ENCODE measurements at places on chromosomes 6 and 20. TPM values are rescaled to one million over a fixed set of nuclear protein-coding genes. Genes with fewer than 3 reads are reported as not detected.

Gene SLC32A1
- total RNA-seq = not detected

Gene BPIFB4
- not detected for total RNA-seq

Gene PSORS1C1
- 3.7 TPM for total RNA-seq

Gene HLA-DQB2
- total RNA-seq = not detected

Gene CYP21A2
- not detected for total RNA-seq

Gene TRIM10
- total RNA-seq = not detected

Gene HTR1B
- not detected for total RNA-seq

Gene KIAA1755
- total RNA-seq = 2.9 TPM

Gene MUC21
- total RNA-seq = not detected

Gene IPCEF1
- 2.0 TPM for total RNA-seq

Gene OR2B6
- total RNA-seq = not detected

GRCh38 chr6:102749210-102749971, 1355.9 kb downstream of the GRIK2 start:
- DNase-seq = no peak
- no peaks in the 10 kb centered on the region for H3K36me3 ChIP-seq
- H3K4me1 ChIP-seq = no peaks in the 10 kb centered on the region
- H3K27me3 ChIP-seq = no peaks in the 10 kb centered on the region
- no peak overlapping the region for H3K4me3 ChIP-seq
- no peak overlapping the region for H3K27ac ChIP-seq

DNA sequence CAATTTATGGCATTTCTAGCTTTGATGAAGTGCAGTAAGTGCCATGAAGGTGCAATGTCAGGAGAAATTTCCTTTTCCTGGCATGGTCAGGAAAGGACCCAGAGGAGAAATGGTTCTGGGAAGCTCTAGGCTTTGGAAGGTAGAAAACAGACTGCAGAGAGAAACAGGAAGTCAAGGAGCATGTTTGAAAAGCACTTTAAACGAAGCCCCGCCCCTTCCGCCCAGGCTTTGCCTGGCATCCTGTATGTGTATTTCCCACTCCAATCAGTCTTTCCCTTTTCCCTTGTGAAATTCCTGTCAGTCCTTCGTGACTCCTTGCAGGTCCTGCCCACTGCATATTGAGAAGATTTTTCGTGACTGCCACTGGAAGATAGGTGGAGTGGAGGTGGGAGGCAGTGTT, 320.9 kb upstream of the SASH1 start:
- no peak for DNase-seq
- H3K4me1 ChIP-seq = no peaks in the 10 kb centered on the region
- no peak overlapping the region for H3K4me3 ChIP-seq
- no peaks in the 10 kb centered on the region for H3K36me3 ChIP-seq
- no peak overlapping the region for H3K27ac ChIP-seq
- H3K27me3 ChIP-seq = no peaks in the 10 kb centered on the region

- DNase-seq = no peak
- H3K36me3 ChIP-seq = no peaks in the 10 kb centered on the region
- H3K27ac ChIP-seq = no peak overlapping the region
- H3K27me3 ChIP-seq = no peaks in the 10 kb centered on the region
- no peaks in the 10 kb centered on the region for H3K4me1 ChIP-seq
- no peak overlapping the region for H3K4me3 ChIP-seq
These were observed 941.3 kb downstream of the TBC1D32 start for GRCh38 chr6:120392941-120393340.

DNA sequence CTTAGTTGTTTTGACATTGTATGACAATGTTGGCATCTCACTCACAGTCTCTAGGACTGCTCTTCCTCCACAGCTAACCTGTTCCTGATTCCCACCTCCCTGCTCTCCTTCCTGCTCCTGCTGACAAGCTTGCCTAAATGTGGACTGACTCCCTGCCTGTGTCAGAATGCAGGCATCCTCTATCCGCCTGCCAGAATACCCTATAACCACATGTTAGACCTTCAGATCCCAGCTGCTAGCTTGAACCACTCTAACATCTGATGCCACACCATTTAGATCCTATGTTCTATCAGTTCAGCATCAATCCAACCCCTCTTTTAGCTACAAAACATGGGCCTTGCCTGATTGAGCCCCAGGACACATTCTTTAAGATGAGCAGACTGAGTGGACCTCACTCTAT, 12.2 kb downstream of the FILIP1 start:
- H3K27ac ChIP-seq = peak overlapping the region; percentile 53
- H3K4me1 ChIP-seq = peaks cover 63% of the 10 kb centered on the region
- no peak for DNase-seq
- H3K27me3 ChIP-seq = no peaks in the 10 kb centered on the region
- no peak overlapping the region for H3K4me3 ChIP-seq

- H3K4me1 ChIP-seq = peaks cover 9% of the 10 kb centered on the region
- H3K4me3 ChIP-seq = no peak overlapping the region
- no peak for DNase-seq
- no peak overlapping the region for H3K27ac ChIP-seq
- no peaks in the 10 kb centered on the region for H3K27me3 ChIP-seq
- H3K36me3 ChIP-seq = no peaks in the 10 kb centered on the region
These were observed 679.7 kb upstream of the ID4 start for GRCh38 chr6:19157486-19157885.

DNA sequence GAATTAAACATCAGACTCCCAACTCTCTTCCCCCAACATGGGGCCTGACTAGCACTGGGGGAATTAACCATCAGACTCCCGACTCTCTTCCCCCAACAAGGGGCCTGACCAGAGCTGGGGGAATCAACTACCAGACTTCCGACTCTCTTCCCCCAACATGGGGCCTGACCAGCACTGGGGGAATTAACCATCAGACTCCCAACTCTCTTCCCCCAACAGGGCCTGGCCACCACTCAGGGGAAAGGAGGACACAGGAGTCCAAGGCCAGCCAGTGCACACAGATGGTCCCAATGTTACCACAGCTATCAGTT, 13.1 kb downstream of the CST7 start:
- no peak overlapping the region for H3K27ac ChIP-seq
- H3K4me3 ChIP-seq = no peak overlapping the region
- H3K27me3 ChIP-seq = no peaks in the 10 kb centered on the region
- H3K4me1 ChIP-seq = no peaks in the 10 kb centered on the region

GRCh38 chr20:48008850-48009515, 223.7 kb upstream of the SULF2 start:
- no peaks in the 10 kb centered on the region for H3K27me3 ChIP-seq
- no peaks in the 10 kb centered on the region for H3K4me1 ChIP-seq
- no peak for DNase-seq

- no peak overlapping the region for H3K27ac ChIP-seq
- DNase-seq = no peak
- H3K27me3 ChIP-seq = no peaks in the 10 kb centered on the region
- no peaks in the 10 kb centered on the region for H3K4me1 ChIP-seq
These were observed 102.3 kb downstream of the TBC1D7 start for GRCh38 chr6:13226071-13226470.

DNA sequence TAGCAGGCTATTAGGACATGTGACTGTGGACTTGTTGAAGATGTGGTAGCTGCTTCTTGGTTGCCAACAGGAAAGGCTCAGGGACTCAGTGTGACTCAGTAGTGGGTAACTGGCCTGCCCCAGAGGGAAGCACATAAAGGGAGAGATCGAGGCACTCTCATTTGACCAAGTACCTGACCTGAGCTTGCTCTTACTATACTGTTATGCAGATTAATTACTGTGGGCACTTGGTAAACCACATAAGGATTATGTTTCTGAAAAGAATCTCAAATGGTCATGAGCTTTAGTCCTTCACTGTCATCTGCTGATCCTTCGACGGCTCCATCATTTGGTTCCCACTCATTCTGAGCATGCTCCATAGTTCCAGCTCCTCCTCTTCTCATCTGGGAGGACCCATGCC, 48.2 kb upstream of the RPL7L1 start:
- H3K27ac ChIP-seq = no peak overlapping the region
- DNase-seq = no peak
- H3K36me3 ChIP-seq = peaks cover 19% of the 10 kb centered on the region

DNA sequence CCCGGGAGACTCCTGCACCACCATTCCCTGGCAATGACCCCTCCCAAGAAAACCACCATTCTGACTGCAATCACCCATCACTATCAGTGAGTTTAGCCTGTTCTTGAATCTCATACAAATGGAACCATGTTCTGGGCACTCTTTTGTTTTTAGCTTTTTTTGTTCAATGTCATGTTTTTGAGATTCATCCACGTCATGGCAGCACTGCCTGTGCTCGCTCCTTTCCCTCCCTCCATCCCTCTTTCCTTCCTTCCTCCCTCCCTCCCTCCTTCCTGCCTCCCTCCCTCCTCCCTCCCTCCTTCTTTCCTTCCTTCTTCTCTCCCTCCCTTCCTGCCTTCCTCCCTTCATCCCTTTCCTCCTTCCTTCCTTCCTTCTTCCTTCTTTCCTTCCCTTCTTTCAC, 44.4 kb upstream of the PMEPA1 start:
- H3K27ac ChIP-seq = no peak overlapping the region
- no peaks in the 10 kb centered on the region for H3K36me3 ChIP-seq
- peaks cover 8% of the 10 kb centered on the region for H3K4me1 ChIP-seq
- no peaks in the 10 kb centered on the region for H3K27me3 ChIP-seq
- no peak overlapping the region for H3K4me3 ChIP-seq
- DNase-seq = no peak

- no peak overlapping the region for H3K27ac ChIP-seq
- H3K4me3 ChIP-seq = no peak overlapping the region
- peaks cover 55% of the 10 kb centered on the region for H3K27me3 ChIP-seq
- peaks cover 9% of the 10 kb centered on the region for H3K4me1 ChIP-seq
- no peak for DNase-seq
- no peaks in the 10 kb centered on the region for H3K36me3 ChIP-seq
These were observed 701 bp downstream of the RFX6 start for GRCh38 chr6:116877743-116878142.

DNA sequence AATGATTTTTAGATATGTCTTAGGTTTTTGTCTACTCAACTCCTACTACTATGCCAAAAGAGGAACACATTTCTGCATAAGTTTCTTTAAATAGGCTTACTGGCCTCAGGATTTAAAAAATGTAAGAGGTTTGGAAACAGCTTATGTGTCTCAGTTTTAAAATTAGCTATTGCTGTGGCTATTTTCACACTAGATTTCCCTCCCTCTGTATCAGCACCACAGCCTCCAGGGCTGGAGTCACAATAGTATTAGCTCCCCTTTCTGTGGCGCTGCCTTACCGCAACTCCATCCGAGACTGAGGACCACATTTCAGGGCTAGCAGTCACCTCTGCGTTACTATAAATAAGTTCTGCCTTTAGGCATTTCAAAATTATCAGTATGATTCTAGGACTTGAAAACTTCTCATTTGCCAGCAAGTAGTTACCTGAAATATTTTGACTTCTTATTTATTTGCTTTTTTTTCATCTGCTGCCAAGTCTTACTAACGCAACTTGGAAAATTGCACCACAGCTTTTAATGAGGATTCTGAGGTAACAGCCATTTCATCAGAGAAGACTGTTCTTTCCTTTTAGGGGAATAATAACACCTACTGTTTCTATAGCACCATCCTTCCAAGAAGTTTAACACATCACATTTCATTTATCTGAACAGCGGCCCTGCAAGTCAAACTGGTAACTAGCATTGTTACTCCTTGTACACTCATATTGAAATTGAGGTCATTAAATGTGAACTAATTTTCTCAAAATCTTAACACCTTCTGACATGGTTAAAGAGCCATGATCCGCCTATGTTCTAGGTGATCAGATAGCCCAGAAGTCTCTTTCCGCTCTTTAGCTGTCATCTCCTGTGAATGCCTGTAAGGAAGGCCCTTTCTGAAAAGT, 105.9 kb downstream of the GJA10 start:
- no peak for DNase-seq
- H3K27me3 ChIP-seq = no peaks in the 10 kb centered on the region
- no peak overlapping the region for H3K4me3 ChIP-seq
- no peak overlapping the region for H3K27ac ChIP-seq

- no peak overlapping the region for H3K27ac ChIP-seq
- no peaks in the 10 kb centered on the region for H3K36me3 ChIP-seq
- no peak overlapping the region for H3K4me3 ChIP-seq
These were observed 14.9 kb downstream of the FGD2 start for GRCh38 chr6:37020381-37020780.

DNA sequence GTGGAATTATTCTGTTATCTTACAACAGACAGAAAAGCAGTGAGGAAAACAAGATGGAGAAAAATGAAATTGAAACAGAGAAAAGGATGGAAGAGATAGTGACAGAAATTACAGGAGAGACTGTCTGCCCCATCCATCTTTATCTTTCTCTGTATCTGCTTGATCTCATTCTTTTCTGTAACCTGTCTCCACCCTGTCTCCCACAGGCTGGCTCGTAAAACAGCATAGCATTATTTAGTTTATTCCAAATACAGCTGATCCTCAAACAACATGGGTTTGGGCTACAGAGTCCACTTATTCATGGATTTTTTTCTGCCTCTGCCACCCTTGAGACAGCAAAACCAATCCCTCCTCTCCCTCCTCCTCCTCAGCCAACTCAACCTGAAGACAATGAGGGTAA, 482.3 kb upstream of the JARID2 start:
- H3K27me3 ChIP-seq = no peaks in the 10 kb centered on the region
- H3K4me3 ChIP-seq = no peak overlapping the region
- no peak for DNase-seq

GRCh38 chr6:3762852-3763251, 11.3 kb upstream of the PXDC1 start:
- H3K4me3 ChIP-seq = no peak overlapping the region
- no peaks in the 10 kb centered on the region for H3K36me3 ChIP-seq
- no peaks in the 10 kb centered on the region for H3K4me1 ChIP-seq
- no peak for DNase-seq

DNA sequence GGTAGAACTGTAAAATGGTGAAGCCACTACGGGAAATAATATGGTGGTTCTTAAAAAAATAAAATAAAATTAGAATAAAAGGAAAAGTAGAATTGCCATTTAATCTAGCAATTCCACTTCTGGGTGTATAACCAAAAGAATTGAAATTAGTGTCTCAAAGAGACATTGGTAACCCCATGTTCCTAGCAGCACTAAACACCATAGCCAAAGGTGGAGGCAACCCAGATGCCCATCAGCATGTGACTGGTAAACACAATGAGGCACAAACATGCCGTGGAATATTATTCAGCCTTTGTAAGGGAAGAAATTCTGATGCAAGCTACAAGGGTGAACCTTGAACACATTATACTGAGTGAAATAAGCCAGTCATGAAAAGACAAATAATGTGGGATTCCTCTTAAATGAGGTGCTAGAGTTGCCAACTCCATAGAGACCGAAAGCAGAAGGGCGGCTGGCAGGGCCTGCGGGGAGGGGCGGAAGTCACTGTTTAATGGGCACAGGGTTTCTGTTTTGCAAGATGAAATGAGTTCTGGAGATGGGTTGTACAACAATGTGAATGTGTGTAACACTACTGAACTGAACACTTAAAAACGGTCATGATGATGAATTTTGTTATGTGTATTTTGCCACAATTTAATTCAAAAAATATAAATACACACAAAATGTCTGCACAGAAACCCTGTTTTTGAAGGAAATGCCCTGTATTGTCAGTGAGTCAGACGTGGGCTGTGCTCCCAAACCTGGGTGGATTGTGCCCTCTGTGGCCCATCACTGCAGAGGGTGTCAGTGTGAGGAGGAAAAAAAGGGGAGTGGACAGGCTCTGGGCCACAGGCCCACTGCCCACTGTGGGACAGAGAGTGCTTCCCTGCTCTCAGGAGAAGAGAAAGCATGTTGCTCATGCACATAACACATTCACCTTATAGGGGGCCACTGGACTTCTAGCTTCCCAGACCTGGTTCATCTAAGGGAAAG, 49.6 kb upstream of the CD93 start:
- no peaks in the 10 kb centered on the region for H3K36me3 ChIP-seq
- peaks cover 22% of the 10 kb centered on the region for H3K4me1 ChIP-seq
- H3K4me3 ChIP-seq = no peak overlapping the region

GRCh38 chr20:4064144-4064909, 49.0 kb upstream of the RNF24 start:
- H3K27ac ChIP-seq = peak overlapping the region; percentile 95
- no peaks in the 10 kb centered on the region for H3K27me3 ChIP-seq
- no peak overlapping the region for H3K4me3 ChIP-seq
- no peaks in the 10 kb centered on the region for H3K36me3 ChIP-seq
- peaks cover 50% of the 10 kb centered on the region for H3K4me1 ChIP-seq

Data from heart left ventricle (tissue), 16 donors.